Activated CD8-positive, alpha-beta memory T cell treated with anti-CD3 and anti-CD28 coated beads, Interleukin-2, amount 10 ng/mL, durations not matched to agents 7 days and 5 days (primary cell): ENCODE measurements at places on chromosomes 7 and 10. TPM values are rescaled to one million over a fixed set of nuclear protein-coding genes. Genes with fewer than 3 reads are reported as not detected.

DNA sequence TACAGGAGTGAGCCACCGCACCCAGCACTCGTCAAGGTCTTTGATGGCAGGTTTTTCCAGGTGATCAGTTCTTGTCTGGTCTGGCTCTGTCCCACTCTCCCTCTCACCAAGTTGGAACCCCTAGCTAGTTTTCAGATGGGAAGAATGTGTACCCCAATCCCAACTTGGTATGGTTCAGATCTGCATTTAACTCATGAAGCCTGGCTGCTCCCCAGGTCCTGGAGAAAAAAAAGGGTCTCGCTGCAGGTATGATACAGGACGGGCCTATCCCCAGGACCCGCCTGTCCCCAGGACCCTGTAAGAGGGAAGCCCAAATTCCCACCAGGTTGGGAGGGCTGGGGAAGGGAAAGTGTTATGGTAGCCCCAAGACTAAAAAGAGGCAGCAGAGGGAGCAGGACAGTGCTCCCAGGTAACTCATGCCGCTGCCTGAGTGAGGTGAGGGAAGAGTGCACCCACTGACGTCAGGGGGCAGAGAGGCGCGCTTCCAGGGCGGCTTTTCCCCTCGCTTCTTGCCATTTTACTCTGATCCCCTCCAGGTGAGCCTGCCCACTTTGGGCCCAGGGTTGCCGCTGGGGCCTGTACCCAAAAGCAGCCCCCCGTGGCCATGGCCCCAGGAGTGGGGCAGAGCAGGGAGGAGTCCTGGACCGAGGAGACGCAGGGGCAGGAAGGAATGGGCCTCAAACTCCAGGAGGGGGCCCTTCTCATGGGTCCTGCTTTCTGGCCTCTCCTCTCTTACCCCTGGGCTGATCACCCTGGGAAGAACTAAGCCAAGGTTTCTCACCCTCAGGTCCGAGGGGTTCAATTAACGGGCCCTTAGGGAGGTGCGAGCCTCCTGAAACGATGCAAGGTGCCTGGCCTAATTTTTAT, 36.4 kb upstream of the SRRM3 start:
- DNase-seq, result no peak

- no peak for DNase-seq
These were observed 351.1 kb upstream of the KLF6 start for GRCh38 chr10:4136121-4136520.

- DNase-seq, result peak; percentile 98
These were observed at the start of gene KLHL7 for GRCh38 chr7:23105644-23106056. Gene KLHL7, plus strand, starts transcription at chr7:23105785. Its CDS starts 242 bp downstream, at chr7:23106027.

DNA sequence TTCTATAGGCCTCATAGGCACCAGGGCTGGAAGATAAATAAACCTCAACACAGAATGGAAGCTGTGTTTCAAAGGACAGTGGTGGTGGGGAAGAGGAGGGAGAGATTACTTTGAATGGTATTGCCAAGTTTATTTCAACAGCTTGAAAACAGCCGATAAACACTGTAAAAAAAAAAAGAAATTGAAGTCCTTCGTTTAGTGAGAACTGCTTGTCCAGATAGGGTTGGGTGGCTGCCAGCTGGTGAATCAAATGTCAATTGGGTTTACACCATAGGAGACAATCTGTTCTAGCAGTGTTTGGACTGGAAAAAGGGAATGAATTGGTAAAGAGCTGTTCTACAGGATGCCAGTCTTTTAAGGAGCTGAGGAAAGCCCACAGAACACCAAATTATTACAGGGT, 254.8 kb downstream of the PHF14 start:
- DNase-seq, result no peak

GRCh38 chr7:69640925-69641594, 42.8 kb downstream of the AUTS2 start:
- no peak for DNase-seq

DNA sequence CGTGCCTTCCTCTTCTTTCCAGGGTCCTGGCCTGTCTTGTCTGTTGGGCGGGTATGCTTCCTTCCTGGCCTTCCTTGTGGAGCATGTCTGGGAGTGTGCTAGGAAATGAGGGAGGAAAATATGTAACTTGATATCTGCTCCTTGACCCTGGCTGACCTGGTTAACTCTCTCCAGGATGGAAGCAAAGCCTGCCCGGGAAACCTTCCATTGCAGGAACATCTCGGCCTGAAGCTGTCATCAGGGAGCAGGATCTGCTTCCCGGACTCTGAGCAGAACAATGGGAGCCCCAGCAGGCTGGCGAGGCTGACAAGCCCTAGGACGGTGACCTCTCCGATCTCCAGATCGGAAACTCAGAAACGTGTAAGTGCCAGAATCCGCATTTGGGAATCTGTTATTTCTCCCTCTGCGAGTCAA, 340.3 kb downstream of the FRMD4A start:
- no peak for DNase-seq

- DNase-seq, result no peak
These were observed 10.3 kb downstream of the KCP start for GRCh38 chr7:128900237-128900636.

GRCh38 chr7:19248681-19249080, 103.5 kb upstream of the FERD3L start:
- DNase-seq, result no peak

- DNase-seq, result peak; percentile 43
These were observed 29.7 kb upstream of the SEC61G start for GRCh38 chr7:54788664-54789063.

DNA sequence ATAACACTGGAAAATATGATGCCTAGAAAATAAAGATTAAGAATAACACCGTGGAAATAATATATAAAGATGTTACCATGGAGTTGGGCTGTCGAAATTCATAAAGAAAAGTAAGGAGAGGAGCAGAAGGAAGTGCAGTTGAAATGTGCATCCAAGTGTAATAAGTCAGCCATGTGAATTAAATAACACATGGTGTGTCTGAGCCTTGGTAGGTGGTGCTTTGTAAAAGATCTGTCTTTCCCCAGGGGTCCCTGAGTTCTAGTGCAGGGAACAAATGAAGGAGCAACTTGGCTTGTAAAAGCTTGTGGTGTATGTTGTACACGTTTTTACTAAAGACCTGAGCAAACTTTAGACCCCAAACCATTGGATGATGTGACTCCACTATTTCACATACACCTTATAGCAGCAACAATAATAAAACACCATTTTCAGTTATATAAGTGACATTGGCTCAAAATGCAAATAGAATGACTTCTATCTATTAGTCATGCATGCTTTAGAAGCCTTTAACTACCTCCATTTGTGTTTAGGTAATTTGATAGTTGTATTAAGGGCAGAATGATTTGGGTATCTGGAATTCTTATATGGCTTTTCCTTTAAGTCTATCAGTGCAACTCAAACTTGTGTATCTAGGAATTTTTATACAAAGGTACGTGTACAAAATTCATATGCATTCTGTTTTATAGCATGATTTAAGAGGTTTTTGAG, 11.3 kb downstream of the STARD3NL start:
- DNase-seq, result no peak

DNA sequence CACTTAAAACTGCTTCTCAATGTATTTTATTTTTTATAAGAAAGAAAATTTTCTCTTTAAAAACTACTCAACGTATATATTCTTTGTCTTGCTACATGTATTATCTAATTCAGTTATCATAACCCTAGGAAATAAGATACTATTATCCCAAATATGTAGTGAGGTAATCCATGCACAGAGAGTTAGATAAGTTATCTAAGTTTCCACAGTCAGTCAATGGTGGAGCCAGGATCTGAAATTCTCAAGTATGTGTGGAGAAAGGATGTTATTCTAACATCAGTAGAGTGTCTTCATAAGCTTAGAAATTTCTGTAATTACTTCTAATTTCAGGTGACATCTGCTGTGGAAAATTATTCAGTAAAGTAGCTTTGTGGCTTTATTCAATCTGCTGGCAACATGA, 239.9 kb downstream of the CSTF2T start:
- no peak for DNase-seq

DNA sequence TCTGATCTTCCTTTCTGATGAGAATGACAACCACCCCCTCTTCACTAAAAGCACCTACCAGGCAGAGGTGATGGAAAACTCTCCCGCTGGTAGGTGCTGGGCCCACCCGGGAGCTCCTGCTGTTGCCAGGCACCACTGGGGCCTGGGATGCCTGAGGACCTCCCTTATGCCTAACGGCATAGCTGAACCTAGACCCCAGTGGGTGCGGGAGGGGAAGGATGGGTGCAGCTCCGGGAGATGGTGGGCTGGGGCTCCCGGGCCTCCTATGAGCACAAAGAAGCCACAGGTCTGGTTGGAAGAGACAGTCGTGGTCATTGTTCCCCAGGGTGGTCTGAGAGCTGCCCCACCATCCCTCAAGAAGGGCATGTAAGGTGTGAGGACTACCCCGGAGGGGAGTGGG, 15.6 kb upstream of the VSIR start:
- DNase-seq, result no peak

GRCh38 chr10:10662716-10663408, 354.8 kb upstream of the CELF2 start:
- DNase-seq, result no peak

GRCh38 chr7:131100357-131101054, 227.2 kb upstream of the MKLN1 start:
- DNase-seq, result no peak

DNA sequence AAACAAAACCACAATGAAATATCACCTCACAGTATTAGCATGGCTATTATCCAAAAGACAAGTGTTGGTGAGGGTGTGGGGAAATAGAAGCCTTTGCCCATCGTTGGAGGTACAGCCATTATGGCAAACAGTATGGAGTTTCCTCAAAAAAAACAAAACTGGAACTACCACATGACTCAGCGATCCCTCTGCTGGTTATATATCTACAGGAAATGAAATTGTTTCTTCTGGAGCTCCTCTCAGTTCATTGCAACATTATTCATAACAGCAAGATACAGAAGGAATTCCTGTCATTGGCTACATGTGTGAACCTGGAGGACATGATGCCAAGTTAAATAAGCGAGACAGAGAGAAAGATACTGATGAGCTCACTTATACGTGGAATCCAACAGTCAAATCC, 2.4 kb upstream of the UBE3C start:
- DNase-seq, result no peak

DNA sequence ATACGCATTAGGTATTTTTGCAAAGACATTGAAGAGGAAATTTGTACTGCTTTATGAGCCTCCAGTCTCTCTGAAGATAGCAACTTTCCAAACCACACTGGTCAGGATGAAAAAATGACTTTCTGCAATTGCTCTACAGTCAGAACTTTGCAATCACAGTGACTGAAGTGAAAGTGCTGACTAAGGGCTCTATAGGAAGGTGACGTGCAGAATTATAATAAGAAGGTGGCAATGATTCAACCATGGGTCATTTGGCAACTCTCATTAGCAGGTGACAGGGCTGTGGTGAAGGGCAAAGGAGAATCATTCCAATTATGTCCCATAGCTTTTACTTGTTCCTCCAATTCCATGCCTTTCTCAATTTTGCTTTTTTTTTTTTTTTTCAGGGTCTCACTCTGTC, 311.0 kb downstream of the ANKRD30A start:
- DNase-seq, result no peak

- DNase-seq, result peak; percentile 9
These were observed 13.0 kb upstream of the CYREN start for GRCh38 chr7:135183478-135183877.

- no peak for DNase-seq
These were observed 528.7 kb upstream of the DPP6 start for GRCh38 chr7:153523320-153524015.

DNA sequence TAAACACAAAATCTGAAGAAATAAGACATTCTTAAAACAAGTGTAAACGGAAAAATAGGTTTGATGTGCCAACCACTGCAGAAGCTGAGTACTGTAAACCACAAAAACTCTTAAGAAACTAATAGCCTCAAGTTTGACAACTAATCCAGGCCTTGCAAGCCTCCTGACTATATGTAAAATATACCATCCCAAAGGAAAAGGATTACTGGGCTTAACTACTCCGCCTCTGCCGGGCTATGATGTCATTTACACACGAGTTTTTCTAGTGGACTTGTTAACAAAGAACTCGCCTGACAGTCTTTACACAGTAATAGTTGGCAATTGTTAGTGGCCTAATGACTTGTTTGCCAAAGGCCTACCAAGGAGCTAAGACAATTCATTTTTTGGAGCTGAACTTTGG, 2.1 kb downstream of the KIF5B start:
- no peak for DNase-seq

DNA sequence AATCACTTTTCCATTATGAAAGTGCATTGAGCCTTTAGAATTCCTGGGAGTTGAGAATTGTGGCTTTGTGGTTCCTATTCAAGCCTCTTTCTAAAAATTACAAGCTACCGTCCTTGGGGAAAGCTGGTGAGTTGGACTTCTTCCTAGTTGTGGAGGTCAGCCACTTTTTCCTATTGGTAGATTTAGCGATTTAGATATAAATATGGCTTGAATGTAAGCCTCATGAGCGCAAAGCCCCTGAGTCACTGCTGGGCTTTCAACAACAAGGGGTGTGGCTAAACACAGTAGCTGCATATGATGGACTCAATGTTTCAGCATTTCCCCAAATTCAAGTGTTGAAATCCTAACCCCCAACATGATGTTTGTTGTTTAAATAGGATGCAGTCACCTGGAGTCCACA, 150.0 kb upstream of the IGFBP3 start:
- DNase-seq, result no peak

DNA sequence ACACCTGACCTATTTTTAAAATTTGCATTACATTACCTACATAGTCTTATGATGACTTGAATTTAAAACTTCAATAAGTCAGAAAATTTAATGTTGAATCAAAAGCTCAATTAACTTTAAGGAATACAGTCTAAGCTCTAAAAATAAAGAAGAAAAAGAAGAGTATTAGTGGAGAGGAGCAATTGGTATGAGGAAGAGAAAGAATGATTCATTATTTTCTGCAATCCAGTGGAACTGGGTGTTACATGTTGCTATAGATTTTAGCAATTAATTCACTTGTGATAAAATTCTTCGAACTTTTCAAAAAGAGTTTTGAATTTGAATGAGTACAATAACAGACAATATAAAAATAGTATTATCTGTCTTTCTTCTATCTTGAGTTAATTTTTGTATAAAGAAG, 158.9 kb upstream of the POT1 start:
- no peak for DNase-seq

- no peak for DNase-seq
These were observed 405.0 kb upstream of the ZMIZ1 start for GRCh38 chr10:78663721-78664120.

- DNase-seq, result no peak
These were observed 520.6 kb downstream of the SUGCT start for GRCh38 chr7:40655426-40655825.

- no peak for DNase-seq
These were observed 9.0 kb downstream of the FAM204A start for GRCh38 chr10:118332948-118333710.

DNA sequence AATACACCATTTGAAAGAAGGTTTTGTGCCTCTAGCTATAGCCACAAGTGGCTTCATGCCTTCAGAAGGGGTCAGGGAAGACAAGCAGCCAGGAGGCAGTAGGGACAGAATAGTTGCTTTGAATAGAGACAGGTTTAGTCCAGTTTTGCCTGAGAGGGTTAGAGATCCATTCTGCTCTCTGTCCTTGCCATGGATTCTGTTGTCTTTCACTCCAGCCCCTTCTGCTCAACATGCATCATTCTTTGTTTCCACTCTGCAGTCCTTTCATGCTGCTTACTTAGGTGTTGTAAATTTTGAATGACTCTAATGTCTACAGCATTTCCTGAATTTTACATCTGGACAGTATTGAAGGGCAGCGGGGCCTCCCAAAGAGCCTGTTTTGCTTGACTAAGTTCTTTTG, 60.3 kb downstream of the CNTNAP2 start:
- no peak for DNase-seq

The GIMAP4 gene
- total RNA-seq, result 145 TPM

The AGAP5 gene
- total RNA-seq, result 9.8 TPM

The MGAM2 gene
- not detected for total RNA-seq

The ADRA2A gene
- not detected for total RNA-seq

The DNMBP gene
- total RNA-seq, result 5.1 TPM

The CALCR gene
- total RNA-seq, result not detected

The IKZF1 gene
- 348 TPM for total RNA-seq

The LLCFC1 gene
- total RNA-seq, result not detected

The ZNF212 gene
- 14.2 TPM for total RNA-seq

The ASZ1 gene
- not detected for total RNA-seq

The GNAT3 gene
- total RNA-seq, result not detected
